ENCODE measurements at places on chromosomes 12 and 14.
A peak's percentile ranks its signal among the peaks of the same experiment; 100 is the strongest.

DNA sequence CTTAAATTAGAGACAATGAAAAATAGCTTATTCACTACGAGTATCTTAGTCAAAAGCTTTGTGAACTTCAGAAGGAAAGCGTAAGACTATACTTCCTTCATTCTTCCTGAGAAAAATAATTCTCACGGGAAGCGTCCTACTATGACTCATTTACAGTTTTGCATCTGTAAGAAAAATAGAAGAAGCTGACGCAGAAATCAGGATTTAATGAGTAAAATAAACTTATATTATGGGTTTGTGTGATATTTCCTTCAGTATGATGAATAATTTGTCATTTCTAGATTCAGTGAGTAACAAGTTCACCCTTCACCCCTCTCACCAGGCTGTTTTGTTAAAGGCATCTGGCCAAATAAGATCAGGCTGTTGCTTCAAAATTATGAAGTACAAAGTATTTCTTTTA is 17.8 kb upstream of the PDE3A start:
- peak; percentile 88 for DNase-seq

DNA sequence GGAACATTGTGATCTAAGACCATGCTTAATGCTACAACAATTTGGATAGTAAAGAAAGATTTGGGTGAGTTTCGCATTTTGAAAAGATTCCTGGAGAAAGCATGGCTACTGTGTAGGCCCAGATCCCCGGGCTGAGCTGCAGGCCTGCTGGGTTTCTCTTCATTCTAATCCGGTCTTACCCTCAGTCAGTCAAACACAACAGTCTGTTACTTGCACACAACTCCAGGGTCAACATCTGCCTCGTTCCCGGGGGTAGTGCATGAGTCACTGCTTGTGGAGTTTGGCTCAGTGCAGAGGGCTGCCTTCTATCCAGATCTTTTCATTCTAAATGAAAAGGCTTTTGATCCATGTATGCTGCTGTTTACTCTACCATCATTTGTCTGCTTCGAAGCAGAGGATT is 60.4 kb upstream of the SEL1L start:
- DNase-seq = no peak

DNA sequence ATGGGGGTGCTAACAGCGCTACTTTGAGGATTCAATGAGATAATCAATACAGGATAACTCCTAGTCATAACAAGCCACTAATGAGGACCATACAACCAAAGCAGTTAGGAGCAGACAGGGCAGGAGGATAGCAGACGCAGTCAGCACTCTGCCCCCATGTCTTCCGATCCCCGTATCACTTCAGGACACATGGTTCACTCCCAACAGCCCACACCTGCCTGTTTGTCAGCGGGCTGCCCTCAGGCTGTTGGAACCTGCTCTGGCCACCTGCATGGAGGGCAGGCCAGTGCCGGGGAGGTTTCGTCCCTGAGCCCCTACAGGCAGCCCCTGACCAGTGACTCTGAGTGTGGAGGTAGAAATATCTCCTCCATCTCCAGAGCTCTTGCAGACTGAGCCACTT is 37.1 kb upstream of the LTBP2 start:
- DNase-seq = no peak

GRCh38 chr14:39091716-39092115 is 11.3 kb downstream of the SEC23A start:
- DNase-seq = no peak

DNA sequence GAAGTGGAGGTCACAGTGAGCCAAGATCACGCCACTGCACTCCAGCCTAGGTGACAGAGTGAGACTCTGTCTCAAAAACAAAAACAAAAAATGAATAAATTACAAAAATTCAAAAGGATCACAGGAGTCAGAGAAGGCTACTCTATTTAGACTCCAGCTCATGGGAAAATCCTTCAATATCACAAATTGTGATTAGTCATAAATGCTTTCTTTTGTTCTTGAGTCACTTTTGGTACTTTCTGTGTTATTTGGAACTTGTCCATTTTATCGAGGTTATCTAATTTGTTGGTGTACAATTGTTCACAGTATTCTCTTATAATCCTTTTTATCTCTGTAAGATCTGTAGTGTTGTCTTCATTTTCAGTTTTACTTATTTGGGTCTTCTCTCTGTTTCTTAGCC is 18.9 kb downstream of the ALDH2 start:
- peak; percentile 16 for DNase-seq

GRCh38 chr14:78202163-78202562 is 32.0 kb downstream of the NRXN3 start:
- DNase-seq = no peak

GRCh38 chr14:74858022-74858421 is 17.9 kb downstream of the PROX2 start:
- no peak for DNase-seq
